ENCODE measurements at places on chromosomes 2 and 18. TPM values are rescaled to one million over a fixed set of nuclear protein-coding genes. Genes with fewer than 3 reads are reported as not detected.

DNA sequence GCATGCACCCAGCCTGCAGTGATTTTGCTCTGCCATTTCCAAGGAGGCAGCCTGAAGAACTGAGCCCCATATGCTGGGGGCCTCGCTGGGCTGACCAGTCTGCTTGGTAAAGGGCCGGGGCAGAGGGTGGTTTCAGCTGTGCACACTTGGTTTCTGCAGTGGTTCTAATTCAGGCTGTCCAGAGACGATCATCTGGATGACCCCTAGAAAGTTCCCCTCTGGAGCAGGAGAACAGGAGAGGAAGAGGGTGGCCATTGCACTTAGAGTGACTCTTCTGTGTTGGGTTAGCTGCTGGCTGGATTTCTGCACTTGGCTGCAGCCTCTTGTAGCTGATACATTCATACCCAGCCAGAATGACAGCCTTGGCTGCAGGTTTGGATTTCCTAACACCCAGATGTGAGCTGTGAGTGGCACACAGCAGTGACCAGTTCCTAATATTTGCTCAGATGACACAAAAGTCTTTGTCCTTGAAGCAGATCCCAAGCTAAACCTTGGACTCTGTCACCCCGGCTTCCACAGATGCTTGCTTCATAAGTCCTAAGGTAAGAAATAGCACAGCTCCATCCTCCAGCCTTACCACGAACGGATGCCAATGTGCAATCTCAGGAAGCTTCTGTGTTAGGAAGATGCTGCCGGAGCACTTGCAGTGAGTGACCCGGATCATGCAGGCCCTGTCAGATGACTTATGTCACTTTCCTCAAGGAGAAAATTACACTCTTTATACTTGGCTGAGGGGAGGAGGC is 105.6 kb downstream of the HNRNPLL start:
- DNase-seq: no peak
- H3K27ac ChIP-seq: no peak overlapping the region
- no peaks in the 10 kb centered on the region for H3K36me3 ChIP-seq
- H3K4me3 ChIP-seq: no peak overlapping the region

DNA sequence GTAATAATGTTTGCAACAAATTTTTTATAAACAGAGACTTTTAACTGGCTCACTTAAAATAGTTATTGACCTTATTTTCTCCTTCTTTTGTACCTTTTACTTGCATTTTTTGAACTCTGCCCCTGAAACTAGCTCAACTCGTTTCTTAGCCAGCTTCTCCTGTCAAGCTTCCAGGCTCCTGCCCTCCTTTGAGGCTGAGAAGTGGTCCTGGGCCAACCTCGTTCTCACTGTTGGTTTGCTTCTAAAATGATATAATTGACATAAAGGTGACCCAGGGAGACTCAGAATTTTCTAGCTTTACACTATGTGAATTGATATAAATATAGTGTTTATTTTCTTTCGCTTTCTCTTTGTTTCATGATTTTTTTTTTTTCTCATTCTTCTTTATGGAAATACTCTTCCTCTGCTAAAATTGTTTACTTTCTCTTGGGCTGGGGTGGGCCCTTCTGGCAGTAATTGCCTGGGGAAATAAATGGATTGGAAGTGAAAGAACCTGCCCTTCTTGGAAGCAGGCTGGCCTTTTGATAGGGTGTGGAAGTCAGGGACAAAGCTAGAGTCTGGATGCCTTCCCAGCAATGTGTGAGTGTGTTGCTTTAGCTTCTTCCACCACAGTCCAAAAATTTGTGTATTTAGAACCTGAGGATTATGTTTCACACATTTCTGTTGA is 30.7 kb downstream of the GPD2 start:
- no peak overlapping the region for H3K4me3 ChIP-seq
- H3K4me1 ChIP-seq: no peaks in the 10 kb centered on the region
- H3K27ac ChIP-seq: no peak overlapping the region
- DNase-seq: peak; percentile 30
- H3K36me3 ChIP-seq: no peaks in the 10 kb centered on the region
- H3K27me3 ChIP-seq: no peaks in the 10 kb centered on the region

The KIAA2012 gene
- 0.76 TPM for total RNA-seq

- H3K27me3 ChIP-seq: no peaks in the 10 kb centered on the region
- DNase-seq: no peak
- H3K36me3 ChIP-seq: no peaks in the 10 kb centered on the region
- H3K4me1 ChIP-seq: no peaks in the 10 kb centered on the region
- no peak overlapping the region for H3K4me3 ChIP-seq
Observed at GRCh38 chr2:128490321-128490720, 171.7 kb upstream of the HS6ST1 start.

GRCh38 chr18:57898506-57899124 is 95.5 kb upstream of the ATP8B1 start:
- DNase-seq: no peak
- no peaks in the 10 kb centered on the region for H3K36me3 ChIP-seq
- no peaks in the 10 kb centered on the region for H3K27me3 ChIP-seq
- no peak overlapping the region for H3K27ac ChIP-seq
- no peaks in the 10 kb centered on the region for H3K4me1 ChIP-seq

The RFTN2 gene
- 13.1 TPM for total RNA-seq

DNA sequence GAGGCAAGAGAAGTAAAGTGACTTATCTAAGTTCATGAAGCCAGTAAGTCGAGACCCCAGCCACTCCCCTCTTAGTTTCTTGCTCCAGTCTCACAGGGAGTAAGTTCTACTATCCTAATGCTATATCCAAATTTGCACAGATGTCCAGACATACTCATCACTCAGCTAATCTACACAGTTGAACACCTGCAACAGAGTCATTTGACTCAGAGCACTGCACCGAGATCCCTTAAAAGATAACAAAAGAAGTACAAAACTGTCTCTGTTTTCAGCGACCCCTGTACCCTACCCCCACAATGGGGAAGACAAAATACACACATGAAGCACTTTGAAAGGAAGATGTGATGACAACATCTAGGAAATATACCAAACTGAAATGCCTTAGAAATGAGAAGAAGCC is 22.6 kb upstream of the CCDC141 start:
- DNase-seq: no peak
- H3K27me3 ChIP-seq: no peaks in the 10 kb centered on the region
- H3K4me1 ChIP-seq: no peaks in the 10 kb centered on the region
- H3K36me3 ChIP-seq: no peaks in the 10 kb centered on the region
- H3K27ac ChIP-seq: no peak overlapping the region

DNA sequence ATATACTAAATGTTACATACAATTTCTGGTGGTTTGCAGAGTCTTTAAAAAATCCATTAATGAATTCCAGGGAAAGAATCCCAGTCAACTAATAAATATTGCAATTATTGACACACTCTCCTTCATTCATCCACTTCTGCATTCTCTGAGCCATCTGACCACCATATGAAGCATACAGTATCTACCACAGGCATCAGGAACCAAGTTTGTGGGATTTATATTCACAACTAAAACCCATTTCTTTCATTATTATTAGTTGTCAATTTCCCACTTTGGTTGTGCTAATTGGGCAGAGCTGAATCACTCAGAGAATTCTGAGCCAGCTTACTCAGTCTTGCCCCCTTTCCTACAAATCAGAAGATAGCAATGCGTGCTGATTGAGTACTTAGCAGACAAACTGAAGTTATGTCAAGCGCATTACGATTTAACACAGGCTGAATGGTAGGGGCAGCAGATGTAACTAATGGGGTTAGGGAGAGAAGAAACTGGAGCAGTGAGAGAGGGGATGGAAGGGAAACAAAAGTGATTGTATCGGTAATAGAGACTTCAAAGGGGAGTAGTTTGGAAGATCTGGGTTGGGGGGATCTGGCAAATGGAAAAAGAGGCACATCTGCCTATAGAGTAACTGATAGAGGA is 52.3 kb downstream of the ZEB2 start:
- no peaks in the 10 kb centered on the region for H3K36me3 ChIP-seq
- H3K4me3 ChIP-seq: no peak overlapping the region
- no peaks in the 10 kb centered on the region for H3K4me1 ChIP-seq
- H3K27me3 ChIP-seq: no peaks in the 10 kb centered on the region

DNA sequence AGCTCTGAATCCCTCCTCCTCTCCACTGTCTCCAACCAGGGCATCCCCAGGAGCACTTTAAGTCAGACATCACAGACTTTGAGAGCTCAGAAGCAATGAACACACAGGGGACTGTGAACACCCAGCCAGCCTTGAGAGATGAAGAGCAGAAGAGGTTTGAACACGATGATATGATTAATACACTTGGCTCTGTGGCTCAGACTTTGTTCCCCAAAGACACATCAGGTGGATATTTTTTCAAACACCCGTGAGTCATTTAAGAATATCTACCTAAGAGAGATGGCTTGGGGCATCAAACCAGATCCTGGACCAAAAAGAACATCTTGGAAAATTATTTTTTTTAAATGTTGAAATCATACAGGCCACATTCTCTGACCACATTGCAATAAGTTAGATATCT is 134.9 kb upstream of the OTOS start:
- H3K27me3 ChIP-seq: no peaks in the 10 kb centered on the region
- DNase-seq: no peak
- H3K4me3 ChIP-seq: no peak overlapping the region

DNA sequence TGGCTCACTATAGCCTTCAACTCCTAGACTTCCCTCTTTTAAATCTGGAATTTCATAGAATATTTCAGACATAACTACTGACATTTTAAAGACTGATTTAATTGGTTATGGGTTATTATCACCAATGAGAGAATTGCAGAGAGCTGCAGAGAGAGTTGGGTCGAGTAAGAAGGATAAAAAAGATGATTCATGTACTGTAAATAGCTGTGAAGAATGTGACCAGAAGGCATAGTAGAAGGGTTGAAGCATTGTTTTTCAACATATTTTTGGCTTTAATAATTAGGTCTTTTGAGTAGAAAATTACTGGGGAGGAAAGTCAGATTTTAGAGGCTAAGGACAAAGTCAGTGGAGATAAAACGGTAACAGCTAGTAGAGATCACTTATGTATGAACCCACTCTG is 503.2 kb upstream of the SLC8A1 start:
- H3K36me3 ChIP-seq: no peaks in the 10 kb centered on the region
- H3K27me3 ChIP-seq: no peaks in the 10 kb centered on the region
- no peaks in the 10 kb centered on the region for H3K4me1 ChIP-seq

GRCh38 chr2:26459991-26460612 is 17.8 kb downstream of the OTOF start:
- H3K36me3 ChIP-seq: no peaks in the 10 kb centered on the region
- H3K4me3 ChIP-seq: no peak overlapping the region
- DNase-seq: no peak
- H3K27me3 ChIP-seq: no peaks in the 10 kb centered on the region

The EDAR gene
- total RNA-seq: not detected

The RNF144A gene
- 67.4 TPM for total RNA-seq

- no peaks in the 10 kb centered on the region for H3K27me3 ChIP-seq
- H3K4me3 ChIP-seq: no peak overlapping the region
- H3K4me1 ChIP-seq: no peaks in the 10 kb centered on the region
- DNase-seq: no peak
- H3K27ac ChIP-seq: no peak overlapping the region
- H3K36me3 ChIP-seq: no peaks in the 10 kb centered on the region
Observed at GRCh38 chr2:98084869-98085238, 2.1 kb upstream of the VWA3B start.

GRCh38 chr2:147051814-147052213 is 793.0 kb upstream of the ACVR2A start:
- H3K4me3 ChIP-seq: no peak overlapping the region
- no peaks in the 10 kb centered on the region for H3K4me1 ChIP-seq
- no peaks in the 10 kb centered on the region for H3K36me3 ChIP-seq
- H3K27ac ChIP-seq: no peak overlapping the region

The NABP1 gene
- total RNA-seq: 19.4 TPM

The MARCHF4 gene
- total RNA-seq: not detected

The ANKRD53 gene
- 3.7 TPM for total RNA-seq

The C2orf69 gene
- 19.2 TPM for total RNA-seq

- no peaks in the 10 kb centered on the region for H3K4me1 ChIP-seq
- no peaks in the 10 kb centered on the region for H3K36me3 ChIP-seq
- H3K27ac ChIP-seq: no peak overlapping the region
- no peaks in the 10 kb centered on the region for H3K27me3 ChIP-seq
- no peak overlapping the region for H3K4me3 ChIP-seq
- no peak for DNase-seq
Observed at GRCh38 chr18:42413870-42414269, 458.8 kb downstream of the PIK3C3 start.

GRCh38 chr2:96074156-96074555 is 39.4 kb upstream of the GPAT2 start:
- H3K36me3 ChIP-seq: no peaks in the 10 kb centered on the region
- H3K27ac ChIP-seq: no peak overlapping the region
- H3K4me3 ChIP-seq: no peak overlapping the region
- no peaks in the 10 kb centered on the region for H3K4me1 ChIP-seq

- H3K4me3 ChIP-seq: no peak overlapping the region
- H3K36me3 ChIP-seq: no peaks in the 10 kb centered on the region
- no peaks in the 10 kb centered on the region for H3K4me1 ChIP-seq
Observed at GRCh38 chr18:41370740-41371139, 584.3 kb upstream of the PIK3C3 start.

DNA sequence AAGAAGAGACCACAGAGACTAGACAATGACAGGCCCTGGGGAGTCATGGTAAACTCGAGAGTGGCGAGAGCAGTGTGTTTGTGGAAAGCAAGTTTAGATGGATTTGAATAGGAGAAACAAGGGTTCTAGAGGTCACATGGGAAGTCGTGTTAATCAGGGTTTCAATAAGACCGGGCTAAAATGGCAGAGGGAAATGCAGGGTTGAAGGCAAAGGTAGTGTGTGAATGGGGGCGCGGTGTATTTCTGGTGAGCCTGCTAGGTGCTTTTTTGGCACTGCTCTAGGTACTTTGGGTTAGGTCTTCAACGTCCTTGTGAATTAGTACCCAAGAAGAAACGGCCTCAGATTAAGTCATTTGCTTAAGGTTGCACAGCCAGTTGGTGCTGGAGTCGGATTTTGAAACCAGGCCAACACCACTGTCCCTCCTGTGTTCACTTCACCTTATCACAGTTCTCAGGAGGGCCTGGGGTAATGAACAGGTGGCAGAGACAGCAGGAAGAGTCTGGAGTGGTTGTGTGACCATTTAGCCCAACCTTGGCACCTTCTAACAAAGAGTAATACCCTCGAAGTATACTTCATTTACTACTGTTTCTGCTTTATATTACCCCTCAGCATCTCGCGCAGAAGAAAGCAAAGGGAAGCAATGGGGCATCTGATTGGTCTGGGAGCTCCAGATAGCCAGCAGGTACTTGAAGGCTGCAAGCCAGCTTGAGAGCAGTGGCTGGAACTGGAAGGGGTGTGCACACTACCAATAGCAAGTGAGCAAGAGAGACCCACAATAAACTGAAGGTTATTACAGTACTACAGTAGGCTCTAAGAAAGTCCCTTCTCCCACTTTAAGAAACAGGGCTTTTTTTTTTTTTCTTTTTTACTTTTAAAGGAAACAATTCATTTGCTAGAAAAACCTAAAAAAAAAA is 33.4 kb upstream of the GAREM2 start:
- H3K4me3 ChIP-seq: no peak overlapping the region
- DNase-seq: no peak
- no peaks in the 10 kb centered on the region for H3K27me3 ChIP-seq
- no peaks in the 10 kb centered on the region for H3K36me3 ChIP-seq

The UGT1A8 gene
- not detected for total RNA-seq

The CFC1 gene
- total RNA-seq: not detected

The CYP1B1 gene
- total RNA-seq: 118 TPM
